ENCODE measurements at places on chromosomes 5 and 9. TPM values are rescaled to one million over a fixed set of nuclear protein-coding genes. Genes with fewer than 3 reads are reported as not detected.

The RAB24 gene
- 25.5 TPM for total RNA-seq

GRCh38 chr9:87677776-87678587 is 47.9 kb upstream of the CTSL start:
- no peak for DNase-seq
- H3K4me1 ChIP-seq: peaks cover 3% of the 10 kb centered on the region
- no peak overlapping the region for H3K27ac ChIP-seq
- H3K27me3 ChIP-seq: no peaks in the 10 kb centered on the region
- H3K36me3 ChIP-seq: no peaks in the 10 kb centered on the region

- no peak overlapping the region for H3K27ac ChIP-seq
- H3K4me1 ChIP-seq: peaks cover 11% of the 10 kb centered on the region
- no peak for DNase-seq
- no peaks in the 10 kb centered on the region for H3K27me3 ChIP-seq
- no peak overlapping the region for H3K4me3 ChIP-seq
- no peaks in the 10 kb centered on the region for H3K36me3 ChIP-seq
Observed at GRCh38 chr9:134678666-134679443, 37.3 kb downstream of the COL5A1 start.

- H3K27ac ChIP-seq: no peak overlapping the region
- no peak for DNase-seq
- H3K4me1 ChIP-seq: no peaks in the 10 kb centered on the region
- H3K27me3 ChIP-seq: no peaks in the 10 kb centered on the region
- H3K36me3 ChIP-seq: no peaks in the 10 kb centered on the region
Observed at GRCh38 chr9:92771309-92771708, 6.7 kb upstream of the BICD2 start.

Measured in testis (tissue), 5 donors.